ENCODE measurements at places on chromosomes 16 and 17.

DNA sequence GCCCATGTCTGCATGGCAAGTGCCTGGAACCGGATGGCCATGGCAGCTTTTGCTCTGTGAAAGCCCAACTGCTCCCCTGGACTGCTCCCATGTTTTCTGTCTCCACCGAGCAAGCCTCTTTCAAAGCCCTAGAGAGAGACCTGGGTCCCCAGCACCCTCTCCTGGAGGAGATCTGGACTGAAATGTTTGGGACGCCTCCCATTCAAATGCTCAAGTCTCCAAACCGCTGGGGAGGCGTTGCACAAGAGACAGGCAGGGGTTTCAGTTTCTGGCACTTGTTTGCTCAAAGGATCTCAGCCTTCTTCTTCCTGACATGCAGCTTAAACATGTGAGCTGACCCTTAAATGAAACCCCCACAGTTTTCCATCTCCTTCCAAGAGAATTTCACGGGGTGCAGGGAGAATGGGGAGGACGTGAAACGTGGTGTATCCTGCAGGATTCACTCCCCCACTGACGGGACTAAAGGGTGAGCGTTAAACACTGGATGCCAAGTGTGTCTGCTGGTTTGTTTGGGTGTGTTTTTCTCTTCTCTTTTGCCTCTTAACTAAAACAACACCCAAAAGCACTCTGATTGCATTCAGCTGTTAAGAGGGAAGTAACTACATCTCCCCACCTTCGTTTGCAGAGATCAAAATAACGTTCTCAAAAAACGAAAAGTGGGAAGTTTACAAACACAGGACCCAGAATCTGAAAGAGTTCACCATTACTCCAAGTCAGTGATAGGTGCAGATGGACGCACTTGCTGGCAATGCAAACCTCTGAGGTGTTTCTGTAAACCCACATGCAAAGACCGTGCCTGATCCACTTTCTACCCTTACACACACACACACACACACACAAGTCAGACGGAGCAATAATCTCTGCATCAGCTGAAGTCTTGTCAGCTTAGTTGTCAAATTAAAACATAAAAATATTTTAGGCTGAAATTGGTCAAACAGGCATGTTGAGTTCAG lies 256.9 kb downstream of the C16orf95 start:
- peak; percentile 33 for DNase-seq

- no peak for DNase-seq
These were observed 1.8 kb upstream of the HOXB4 start for GRCh38 chr17:48579760-48580554.

GRCh38 chr17:58332778-58333735 lies 4.5 kb upstream of the TSPOAP1 start:
- no peak for DNase-seq

DNA sequence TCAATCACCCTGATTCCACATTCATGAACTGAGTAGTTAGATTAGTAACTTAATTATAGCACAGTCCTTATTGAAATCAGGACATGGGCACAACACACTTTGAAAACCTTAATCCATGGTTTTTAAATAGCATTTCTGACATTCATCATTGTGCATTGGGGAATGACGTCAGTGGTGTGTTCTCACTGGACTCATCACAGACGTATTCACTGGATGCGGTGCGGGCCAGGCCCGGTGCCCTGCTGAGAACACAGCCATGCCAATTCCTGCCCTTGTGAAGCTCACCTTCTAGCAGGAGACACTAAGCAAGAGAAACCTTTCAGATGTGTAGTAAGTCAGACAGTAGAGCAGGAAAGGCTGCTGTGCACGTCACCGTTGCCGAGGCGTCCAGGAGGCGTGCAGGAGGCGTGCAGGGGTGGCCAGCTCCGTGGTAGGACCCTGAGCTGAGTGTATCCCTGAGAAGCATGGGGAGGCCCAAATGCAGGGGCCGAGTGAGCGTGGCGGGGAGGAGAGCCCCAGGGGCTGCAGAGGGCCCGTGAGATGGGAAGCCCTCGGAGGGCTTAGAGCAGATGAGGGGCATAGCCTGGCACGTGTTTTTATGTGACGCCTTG lies 12.9 kb downstream of the BANP start:
- no peak for DNase-seq

GRCh38 chr17:58492238-58493121 lies 4.3 kb upstream of the HSF5 start:
- no peak for DNase-seq

DNA sequence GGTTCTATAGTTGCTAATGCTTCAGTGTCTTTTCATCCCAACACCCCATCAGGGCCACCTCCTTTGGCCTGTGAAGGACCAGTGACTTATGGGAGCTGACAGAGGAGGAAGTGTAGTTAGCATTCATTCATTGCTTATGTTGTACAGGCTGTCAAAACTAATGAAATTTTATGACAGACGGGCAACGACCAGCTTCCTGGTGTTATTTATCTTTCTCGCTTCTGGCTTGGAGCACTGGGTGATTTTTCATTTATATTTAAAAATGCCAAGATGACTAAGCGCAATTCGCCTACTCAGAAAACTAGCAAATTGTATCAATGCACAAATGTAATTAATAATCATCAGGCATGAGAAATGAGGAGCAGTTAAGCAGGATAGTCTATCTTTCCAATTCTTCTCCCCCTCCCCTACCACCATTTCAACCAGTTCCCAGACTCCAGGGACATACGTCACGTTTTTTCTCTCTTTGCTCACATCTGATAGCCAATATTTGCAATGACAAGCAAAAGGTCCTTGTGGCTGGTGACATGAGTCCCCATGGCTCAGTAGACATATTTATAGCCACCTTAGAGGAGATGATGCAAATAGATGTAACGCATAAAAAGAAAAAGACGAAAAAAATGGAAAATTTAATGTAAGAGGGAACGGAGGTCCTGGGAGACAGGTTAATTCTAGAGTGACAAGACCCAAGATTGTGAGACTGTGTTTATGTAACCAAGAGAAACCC lies 11.2 kb downstream of the CDRT15 start:
- no peak for DNase-seq

GRCh38 chr17:30113213-30113612 lies 3.4 kb upstream of the NSRP1 start:
- DNase-seq, result no peak

DNA sequence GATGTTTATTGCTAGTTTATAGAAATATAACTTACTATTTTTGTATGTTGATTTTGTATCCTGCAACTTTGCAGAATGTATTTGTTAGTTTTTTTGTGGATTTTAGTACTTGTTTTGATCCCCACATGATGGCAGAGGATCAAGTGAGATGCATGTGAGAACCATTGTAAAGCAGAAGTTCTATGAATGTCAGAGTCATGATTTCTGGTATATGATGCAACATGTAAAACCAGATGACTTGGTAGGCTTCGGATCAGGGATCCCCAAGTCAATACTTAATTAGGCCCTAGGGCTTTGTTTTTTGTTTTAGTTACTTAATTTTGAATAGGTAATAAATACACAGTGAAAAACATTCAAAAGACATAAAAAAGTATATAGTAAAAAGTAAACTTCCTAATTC lies 45.8 kb downstream of the ESRP2 start:
- DNase-seq, result no peak

GRCh38 chr17:64125937-64126336 lies 4.0 kb downstream of the ERN1 start:
- no peak for DNase-seq

DNA sequence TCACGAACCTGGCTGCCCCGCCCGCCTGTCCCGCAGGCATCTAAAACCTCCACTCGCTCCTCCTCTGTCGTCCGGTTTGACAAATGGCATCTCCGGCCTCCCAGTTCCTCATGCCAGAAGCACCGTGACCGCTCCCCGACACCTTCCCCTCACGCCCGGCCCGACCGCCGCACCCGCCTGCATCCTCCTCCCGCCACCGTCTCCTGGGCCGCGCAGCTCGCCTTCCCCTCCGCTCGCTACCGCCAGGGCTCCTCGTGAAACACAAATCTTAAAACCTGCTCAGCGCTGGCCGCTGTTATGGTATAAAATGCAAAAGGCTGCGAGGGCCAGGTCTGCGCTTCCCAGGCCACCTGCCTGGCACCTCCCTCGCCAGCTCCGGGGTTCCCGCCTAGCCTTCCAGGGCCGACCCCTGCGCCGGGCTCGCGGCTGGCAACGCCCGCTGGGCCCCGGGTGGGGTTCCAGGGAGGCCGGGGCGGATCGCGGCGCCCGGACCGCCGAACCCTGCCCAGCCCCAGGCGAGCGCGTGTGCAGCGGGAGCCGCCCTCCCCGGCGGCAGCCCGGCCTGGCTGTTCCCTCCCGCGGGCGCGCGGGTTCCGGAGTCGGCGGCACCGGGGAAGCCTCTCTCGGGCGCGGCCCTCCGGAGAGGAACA lies 488 bp downstream of the SPSB3 start:
- no peak for DNase-seq

- DNase-seq, result no peak
These were observed 206.5 kb upstream of the GOT2 start for GRCh38 chr16:58940609-58941008.

- no peak for DNase-seq
These were observed 23.9 kb downstream of the USP22 start for GRCh38 chr17:21018894-21019293.

GRCh38 chr16:84519855-84520254 lies 15.4 kb upstream of the MEAK7 start:
- DNase-seq, result no peak

- no peak for DNase-seq
These were observed 18.0 kb downstream of the TNRC6A start for GRCh38 chr16:24747441-24747840.

DNA sequence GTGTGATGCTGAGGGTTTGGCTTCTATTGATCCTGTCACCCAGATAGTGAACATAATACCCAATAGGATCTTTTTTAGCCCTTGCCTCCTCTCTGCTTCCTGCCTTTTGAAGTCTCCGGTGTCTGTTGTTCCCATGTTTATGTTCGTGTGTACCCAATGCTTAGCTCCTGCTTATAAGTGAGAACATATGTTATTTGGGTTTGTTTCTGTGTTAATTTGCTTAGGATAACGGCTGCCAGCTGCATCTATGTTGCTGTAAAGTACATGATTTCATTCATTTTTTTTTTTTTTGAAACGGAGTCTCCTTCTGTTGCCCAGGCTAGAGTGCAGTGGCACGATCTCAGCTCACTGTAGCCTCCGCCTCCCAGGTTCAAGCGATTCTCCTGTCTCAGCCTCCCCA lies 23.0 kb downstream of the DUS2 start:
- DNase-seq, result no peak

GRCh38 chr17:77654296-77654695 lies 304.2 kb upstream of the TNRC6C start:
- DNase-seq, result no peak

- DNase-seq, result no peak
These were observed 162.4 kb upstream of the TOX3 start for GRCh38 chr16:52709306-52709705.

- no peak for DNase-seq
These were observed 791.3 kb upstream of the SOX9 start for GRCh38 chr17:71329310-71330098.

DNA sequence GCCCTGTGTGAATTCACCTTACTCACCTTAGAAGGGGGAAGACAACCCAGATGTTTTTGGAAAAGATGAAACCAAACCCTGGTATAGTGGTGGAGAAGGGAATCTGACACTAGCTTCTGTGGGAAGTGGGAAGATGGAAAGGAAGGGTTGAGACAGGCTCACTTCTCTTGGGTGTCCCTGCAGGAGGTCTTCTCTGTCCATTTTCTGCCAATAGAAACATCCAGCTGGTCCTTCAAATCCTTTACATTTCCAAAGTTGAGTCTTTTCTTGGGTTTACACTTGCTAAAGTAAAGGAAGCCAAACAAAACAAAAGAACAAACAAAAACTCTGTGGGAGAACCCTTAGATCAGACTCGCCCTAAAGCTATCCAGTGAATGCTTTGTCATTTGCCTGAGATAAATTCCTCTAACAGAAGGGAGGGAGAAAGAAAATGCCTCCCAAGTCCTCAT lies 10.2 kb downstream of the HOXB1 start:
- no peak for DNase-seq

- DNase-seq, result peak; percentile 53
These were observed 15.6 kb upstream of the AURKB start for GRCh38 chr17:8225813-8226535.

DNA sequence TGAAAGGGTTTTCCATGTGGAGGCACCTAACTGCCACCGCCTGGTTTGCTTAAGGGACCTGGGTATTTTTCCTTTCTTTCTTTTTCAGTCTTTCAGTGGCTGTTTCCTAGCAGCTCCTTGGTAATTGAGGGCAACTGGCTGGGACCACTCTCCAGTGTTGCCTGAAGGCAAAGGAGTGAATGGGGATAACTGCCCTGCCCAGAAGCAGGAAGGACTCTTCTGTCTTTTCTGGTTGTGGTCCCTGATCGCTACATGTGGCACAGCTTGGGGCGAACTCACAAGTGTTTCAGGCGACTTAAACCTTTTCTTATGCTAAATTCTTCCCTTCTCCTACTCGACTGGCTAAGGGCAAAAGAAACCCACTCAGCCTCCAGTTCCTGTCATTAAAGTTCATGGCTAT lies 10.1 kb upstream of the TMEM98 start:
- no peak for DNase-seq

DNA sequence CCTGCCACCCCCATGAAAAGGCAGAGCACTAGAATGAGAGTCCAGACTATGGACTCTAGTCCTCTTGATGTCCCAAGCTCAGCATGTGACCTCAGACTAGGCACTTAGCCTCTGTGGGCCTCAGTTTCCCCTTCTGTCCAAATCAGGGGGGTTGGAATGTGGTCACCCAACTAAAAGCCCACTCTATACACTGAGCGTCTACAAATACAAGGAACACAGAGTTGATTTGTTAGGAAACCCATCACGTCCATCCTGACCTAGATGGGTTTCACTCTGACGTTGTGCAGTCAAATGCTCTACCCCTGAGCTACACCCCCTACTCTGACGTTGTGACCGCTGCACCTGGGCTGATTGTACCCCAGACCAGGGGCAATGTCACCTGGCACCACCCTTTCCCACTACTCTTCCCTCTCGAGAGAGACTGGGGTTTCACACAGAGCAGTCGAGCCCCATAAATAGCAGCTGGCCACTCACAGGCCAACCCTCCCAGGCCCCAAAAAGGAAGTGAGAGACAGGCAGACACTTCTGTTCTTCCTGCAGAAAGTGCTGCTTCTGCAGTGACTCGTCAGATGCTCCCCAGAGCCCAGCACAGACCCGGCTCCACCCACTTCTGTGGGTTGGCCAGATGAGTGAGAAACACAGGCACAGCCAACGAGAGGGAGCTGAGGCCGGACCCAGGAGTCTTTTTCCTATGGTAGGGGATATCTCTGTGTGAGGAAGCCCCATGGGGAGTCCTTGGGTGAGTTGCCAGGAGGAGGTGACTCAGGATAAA lies 16.1 kb upstream of the TNFRSF13B start:
- DNase-seq, result peak; percentile 50

- no peak for DNase-seq
These were observed 45.8 kb upstream of the CIBAR2 start for GRCh38 chr16:85157813-85158742.

- DNase-seq, result peak; percentile 88
These were observed 17.4 kb upstream of the COL1A1 start for GRCh38 chr17:50218771-50219315.

GRCh38 chr17:81593105-81593871 lies 41.1 kb upstream of the FAAP100 start:
- DNase-seq, result no peak

DNA sequence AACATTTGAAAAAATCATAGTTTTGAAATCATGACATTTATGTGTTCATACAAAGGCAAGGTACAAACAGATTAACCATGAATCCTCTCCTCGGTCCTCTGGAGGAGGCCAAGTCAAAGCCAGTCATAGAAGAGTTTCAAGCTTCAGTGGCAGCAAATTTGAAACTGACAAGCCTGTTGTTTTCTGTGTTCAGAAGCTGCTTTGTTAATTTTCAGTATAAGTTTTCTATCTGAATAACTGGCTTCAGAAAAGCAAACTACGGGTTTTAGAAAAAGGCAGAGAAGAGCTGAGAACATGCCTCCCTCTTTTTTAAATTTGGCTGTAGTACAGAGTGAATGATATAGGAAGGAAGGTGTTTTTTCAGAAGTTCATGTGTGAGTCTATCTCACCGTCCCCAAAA lies 79.6 kb upstream of the CLEC18B start:
- DNase-seq, result no peak

All from fibroblast of skin of left biceps (primary cell).